ENCODE measurements at places on chromosomes 6 and 20.

GRCh38 chr6:88538130-88538706 lies 372.1 kb upstream of the CNR1 start:
- DNase-seq: no peak

GRCh38 chr6:22147921-22148776 lies 148.7 kb downstream of the PRL start:
- peak; percentile 90 for DNase-seq

GRCh38 chr6:143753678-143754077 lies 75.9 kb downstream of the PHACTR2 start:
- no peak for DNase-seq

DNA sequence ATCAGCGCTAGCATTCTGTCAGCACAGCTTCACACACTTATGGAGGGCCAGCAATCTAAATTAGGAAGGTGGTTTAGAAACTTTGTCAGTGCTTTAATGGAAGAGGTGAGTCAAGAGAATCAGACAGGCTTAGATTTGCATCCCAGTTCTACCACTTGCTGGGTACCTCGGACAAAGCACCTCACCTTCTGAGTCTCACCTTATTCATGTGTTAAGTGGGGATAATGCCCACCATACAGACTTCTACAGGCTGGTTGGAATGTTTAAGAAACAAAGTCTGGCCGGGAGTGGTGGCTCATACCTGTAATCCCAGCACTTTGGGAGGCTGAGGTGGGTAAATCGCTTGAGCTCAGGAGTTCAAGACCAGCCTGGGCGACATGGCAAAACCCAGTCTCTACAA lies 12.2 kb upstream of the STK35 start:
- no peak for DNase-seq

DNA sequence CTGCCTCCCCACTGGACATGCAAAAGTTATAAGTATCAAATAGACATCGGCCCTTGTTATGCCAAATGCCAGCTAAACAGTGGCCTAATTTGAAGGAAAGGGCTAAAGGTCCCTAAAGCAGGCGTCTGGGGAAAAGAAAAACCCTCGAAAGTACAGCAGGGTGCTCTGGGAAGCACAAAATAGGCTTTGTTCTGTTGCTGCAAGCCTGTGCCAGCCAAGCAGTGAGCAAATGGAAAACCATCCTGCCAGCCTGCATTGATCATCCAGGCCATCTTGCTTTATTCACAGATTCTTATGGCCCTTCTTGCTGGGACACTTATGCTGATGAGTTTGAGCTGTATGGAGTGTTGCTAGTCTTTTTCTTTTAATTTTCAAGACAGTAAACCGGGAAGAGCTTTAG lies 62.2 kb upstream of the PLEKHG1 start:
- no peak for DNase-seq

DNA sequence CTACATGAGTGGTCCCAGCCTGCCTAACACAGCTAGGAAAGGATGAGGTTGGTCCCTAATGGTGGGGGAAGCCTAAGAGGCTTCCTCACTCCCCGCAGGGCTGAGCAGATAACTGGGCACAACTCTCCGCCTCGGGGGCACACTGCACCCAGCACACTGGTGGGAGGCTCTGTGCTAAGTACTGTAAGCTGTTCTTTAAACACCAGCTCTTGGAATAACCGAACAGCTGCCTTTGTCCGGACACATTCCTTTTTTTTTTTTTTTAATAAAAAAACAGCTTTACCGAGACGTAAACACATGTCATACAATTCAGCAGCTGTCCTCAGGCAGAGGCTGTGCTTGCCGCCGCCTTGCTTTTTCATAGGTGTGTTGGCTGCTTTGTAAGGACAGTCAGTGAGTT lies 6.9 kb downstream of the PSMG4 start:
- DNase-seq: no peak

DNA sequence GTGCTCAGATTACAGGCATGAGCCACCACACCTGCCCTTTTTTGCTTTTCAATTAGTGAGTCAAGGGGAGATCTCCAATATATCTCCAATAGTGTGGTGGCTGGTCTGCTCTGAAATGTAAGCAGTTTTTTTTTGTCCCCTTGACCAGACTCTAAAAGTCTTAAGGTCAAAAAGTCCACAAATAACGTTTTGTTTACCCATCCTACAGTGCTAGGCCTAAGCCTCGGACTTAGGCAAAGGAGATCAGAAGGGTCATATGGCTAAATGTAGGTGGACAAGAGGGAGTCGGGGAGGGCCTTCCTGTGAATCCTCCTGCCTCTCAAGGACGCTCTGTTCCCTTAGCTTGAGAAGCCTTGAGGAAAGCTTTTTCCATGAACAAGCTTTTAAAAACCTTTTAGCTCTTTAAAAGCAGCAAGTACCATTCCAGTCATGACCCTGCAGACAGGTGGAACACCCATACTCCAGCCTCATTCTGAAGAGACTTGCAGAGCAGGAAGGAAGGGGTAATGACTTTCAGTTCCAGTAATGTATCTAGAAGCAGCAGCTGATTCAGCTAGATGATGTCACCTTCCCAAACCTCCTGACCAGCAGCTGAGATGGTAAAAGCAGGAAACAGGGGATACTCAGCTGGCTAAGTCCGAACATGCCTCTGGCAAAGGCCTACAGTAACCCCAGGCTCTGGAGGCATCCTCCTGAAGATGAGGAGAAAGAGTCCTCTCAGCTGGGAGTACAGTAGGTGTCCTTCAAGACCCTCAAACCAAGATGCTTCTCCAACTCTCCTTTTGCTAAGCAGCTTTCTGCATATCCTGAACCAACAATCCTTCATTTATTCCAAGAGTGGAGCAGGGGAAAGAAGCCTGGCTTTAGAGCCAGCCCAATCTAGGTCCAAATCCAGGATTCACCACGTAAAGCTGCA lies 23.6 kb downstream of the BCL2L1 start:
- DNase-seq: no peak

GRCh38 chr6:94278146-94278545 lies 858.8 kb upstream of the EPHA7 start:
- DNase-seq: no peak

GRCh38 chr6:109491207-109491938 lies 8.4 kb upstream of the ZBTB24 start:
- DNase-seq: peak; percentile 93

DNA sequence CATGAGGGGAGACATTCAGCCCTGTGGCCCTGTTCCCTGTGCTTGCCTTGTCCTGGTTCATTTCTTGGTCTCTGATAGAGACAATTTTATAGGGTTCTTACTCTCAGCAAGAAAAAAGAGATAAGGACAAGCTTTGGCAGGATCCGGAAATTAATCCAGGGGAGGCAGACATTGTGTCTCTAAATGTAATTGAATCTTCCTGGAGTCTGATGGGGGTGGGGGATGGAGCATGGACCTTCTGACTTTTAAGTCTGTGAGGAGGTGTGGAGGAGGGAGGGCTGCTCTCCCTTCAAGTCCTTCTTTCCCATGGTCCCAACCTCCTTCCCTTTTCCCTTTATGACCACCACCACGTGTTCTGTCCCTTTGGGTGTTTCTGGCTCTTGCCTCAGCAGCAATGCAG lies 512.7 kb downstream of the DHX35 start:
- DNase-seq: no peak

GRCh38 chr20:44247131-44247571 lies at the start of gene GDAP1L1:
Gene GDAP1L1, plus strand, starts transcription at chr20:44247308. Its CDS starts 27 bp downstream, at chr20:44247335.
- DNase-seq: no peak

DNA sequence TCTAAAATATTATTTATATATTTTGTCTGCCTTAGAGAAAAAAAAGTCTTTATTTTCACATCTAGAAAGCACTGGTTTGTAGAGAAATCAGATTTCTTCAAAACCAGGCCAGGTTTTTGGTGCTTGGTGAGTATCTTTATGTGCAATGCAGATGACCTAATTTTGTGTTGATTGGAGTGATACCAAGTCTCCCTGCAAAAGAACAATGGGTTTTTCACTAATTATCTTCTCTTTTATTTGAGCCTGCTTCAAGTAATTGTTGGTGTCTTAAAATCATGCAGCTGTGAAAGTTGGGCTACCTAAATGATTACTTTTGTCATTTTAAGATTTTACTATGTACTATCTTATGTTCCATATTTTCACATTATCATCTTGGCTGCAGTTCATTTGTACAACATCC lies 874.7 kb downstream of the TFAP2A start:
- DNase-seq: no peak

DNA sequence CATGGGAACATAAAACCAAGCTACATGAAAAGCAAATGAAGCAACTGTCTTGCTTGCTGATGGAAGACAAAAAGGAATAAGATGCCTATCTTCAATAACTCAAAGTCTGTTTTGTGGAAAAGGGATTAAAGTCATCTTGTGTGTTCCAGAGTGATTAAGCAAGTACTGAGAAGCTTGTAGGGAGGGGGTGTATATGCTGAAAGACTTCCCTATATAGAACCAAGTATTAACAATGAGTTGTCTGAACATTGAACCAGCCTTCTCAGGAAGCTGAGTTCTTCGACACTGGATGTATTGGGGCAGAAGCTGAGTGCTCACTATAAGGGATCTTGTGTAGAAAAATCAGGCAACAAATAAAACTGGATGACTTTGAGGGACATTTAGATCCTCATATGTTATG lies 451.8 kb downstream of the CD83 start:
- DNase-seq: no peak

DNA sequence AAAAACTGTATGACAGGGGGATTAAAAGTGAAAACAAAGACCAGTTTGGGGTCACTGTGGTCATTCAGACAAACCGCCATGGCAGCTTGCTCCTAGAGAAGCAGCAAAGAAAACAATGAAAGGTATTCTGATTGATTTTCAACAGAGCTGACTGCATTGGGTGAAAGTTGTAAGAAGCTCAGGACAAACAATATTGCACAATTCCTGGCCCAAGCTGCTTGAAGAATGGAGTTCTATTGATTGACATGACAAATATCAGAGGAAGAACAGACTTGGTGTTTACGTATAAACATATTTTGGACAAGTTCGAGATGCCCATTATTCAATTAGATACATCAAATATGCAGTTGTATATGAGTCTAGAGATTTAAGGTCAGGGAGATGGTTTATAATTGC lies 62.0 kb downstream of the TRIM38 start:
- DNase-seq: no peak

DNA sequence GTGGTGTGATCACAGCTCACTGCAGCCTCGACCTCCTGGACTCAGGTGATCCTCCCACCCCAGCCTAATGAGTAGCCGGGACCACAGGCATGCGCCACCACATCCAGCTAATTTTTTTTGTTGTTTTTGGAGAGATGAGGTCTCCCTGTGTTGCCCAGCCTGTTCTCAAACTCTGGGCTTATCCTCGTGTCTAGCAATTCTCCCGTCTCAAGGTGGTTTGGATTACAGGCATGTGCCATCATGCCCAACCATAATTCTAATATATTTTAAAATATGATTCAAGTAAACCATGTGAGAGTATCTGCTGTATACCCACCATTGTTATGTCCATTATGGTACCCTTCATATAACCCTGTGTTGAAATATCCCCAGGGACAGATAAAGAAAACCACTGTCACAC lies 60.3 kb upstream of the C20orf144 start:
- DNase-seq: no peak

- DNase-seq: no peak
Measured at GRCh38 chr20:18621004-18621403, 33.1 kb downstream of the DTD1 start.

DNA sequence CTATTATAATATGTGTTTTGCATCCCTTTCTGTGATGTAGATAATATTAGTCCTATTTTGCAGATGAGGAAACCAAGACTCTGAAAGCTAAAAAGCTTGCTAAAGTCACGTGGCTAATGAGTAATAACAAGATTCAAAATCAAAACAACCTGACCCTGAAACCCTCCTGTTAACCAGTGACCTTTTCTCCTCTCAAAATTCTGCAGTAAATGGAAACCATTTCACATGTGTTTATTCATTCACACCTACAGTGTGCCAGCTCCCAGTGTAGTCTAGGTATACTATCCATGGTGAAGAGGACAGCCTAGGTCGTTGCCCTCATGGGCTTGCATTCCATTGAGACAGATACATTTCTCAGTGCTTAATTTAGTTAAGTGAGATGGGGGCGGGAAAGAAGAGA lies 30.6 kb upstream of the PHACTR2 start:
- no peak for DNase-seq

DNA sequence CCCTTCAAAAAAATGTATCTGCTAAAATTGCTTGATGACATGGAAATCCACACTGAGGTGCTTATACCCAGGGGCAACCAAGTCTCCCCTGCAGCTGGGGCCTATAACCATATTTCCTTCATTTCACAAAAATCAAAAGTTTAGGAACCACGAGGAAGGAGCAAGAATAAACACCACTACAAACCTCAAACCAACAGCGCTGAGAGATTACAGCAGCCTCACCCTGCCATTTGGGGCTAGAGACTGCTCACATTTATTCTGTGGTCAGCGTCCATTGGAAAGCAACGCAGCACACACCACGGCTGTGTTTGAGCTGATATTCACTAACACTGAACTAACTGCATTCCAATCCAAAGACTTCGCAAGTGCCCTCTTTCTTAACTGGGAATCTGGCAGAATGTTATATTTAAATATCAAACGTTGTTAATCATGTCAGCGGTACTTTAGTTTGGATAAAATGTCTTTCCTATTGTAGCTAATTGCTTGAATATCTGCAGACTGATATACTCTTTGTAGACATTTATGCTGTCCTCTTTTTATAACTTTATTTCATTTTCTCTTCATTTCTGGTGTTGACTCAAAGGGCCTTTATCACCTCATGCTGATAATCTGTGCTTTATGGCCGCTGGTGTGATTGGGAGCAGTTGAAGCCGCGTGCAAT lies 94.6 kb downstream of the FOXA2 start:
- DNase-seq: no peak

DNA sequence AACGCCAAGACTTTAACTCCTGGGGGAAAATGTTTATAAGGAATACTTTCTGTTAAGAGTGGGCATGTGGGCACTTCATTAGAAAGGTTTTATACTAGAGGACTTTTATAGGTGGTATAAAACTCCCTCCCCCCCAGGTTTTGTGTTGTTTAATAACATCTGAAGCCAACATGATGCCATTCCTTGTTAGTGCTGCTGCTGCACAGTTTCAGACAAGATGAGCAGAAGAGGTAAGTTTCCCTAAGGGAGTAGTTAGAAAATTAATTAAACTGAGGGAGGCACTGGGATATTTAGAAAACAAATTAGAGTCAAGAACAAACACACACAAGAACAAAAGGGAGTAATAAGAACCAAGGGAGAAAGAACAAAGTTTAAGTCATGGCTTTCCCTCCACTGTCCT lies 362.4 kb downstream of the GRIK2 start:
- DNase-seq: no peak

GRCh38 chr20:51902933-51903332 lies 100.6 kb upstream of the SALL4 start:
- DNase-seq: peak; percentile 57
